ENCODE measurements at places on chromosomes 11 and 22. TPM values are rescaled to one million over a fixed set of nuclear protein-coding genes. Genes with fewer than 3 reads are reported as not detected.

Gene CHRM1
- total RNA-seq, result not detected

Gene SCO2
- not detected for total RNA-seq

GRCh38 chr11:67288198-67288451 is 978 bp upstream of the ANKRD13D start:
- DNase-seq, result no peak

DNA sequence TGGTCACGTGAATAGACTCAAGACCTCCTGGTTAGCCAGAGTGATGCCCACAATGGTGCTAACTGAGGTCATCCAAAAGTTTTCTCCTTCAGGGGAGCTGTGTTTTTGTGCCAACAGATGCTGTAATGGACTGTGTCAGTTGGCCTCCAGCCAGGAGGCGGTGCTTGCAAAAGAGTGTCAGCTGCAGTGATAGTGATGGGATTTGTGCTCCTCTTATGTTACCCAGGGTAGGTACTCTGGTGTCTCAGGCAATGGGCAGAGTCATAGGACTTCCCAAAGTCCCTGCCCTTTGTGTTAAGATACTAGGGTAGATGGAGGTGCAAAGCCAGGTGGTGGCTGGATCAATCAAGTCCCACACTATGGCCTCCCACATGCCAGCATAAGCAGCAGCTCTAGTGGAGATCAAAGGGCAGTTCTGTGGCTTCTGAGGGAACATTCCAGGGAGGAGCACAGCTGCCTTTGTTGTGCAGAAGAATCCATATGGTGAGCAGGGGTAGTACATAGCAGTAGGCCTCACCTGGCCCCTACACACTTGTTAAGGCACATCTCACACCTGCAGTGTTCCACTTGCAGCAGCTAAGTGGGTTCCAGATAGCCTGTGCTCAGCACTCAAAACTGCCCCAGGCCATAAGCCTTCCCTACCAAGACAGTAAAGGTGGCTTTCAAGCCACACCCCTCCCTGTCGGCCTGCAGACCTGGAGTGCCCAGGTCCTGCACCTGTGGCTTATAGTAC is 9.4 kb upstream of the FANCF start:
- no peak for DNase-seq

- DNase-seq, result no peak
These were observed 55.2 kb downstream of the CABIN1 start for GRCh38 chr22:24066260-24066659.

DNA sequence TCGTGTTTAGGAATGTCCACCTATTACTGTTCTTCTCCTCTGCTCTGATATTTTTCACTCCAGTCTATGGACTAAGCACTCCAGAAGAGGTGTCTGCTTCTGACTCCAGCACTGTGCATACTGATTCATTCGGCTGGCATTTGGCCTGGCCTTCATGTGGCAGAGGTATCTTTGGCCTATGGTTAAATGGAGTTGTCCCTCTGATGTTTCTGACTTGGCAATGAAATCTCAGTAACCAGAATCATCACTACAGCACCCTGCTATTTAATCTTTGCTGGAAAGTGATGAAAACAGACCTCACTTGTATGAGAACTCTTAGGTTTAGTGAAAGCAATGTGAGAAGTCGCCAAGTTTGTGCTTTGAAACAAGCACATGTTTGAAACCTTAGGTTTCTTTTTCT is 155.2 kb downstream of the MAML2 start:
- DNase-seq, result no peak

- no peak for DNase-seq
These were observed 310.0 kb downstream of the DCDC1 start for GRCh38 chr11:31059529-31059928.

DNA sequence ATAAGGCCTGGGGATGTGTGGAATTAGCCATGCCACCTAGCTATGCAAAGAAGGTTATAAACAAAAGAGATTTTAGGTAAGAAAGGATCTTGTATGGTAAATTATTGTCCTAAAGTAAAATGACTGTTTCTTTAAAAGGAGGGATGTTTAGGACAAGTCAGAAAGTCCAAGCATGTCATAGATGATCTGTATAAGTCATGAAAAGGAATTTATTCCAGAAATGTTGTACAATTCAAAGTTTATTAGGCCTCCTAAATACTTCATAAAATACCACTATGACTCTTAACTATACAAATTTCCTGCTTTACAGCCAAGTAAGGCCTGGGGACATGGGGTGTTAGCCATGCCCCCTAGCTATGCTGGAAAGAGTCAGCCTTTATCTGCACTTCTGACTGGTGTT is 22.7 kb downstream of the OR5A2 start:
- no peak for DNase-seq

DNA sequence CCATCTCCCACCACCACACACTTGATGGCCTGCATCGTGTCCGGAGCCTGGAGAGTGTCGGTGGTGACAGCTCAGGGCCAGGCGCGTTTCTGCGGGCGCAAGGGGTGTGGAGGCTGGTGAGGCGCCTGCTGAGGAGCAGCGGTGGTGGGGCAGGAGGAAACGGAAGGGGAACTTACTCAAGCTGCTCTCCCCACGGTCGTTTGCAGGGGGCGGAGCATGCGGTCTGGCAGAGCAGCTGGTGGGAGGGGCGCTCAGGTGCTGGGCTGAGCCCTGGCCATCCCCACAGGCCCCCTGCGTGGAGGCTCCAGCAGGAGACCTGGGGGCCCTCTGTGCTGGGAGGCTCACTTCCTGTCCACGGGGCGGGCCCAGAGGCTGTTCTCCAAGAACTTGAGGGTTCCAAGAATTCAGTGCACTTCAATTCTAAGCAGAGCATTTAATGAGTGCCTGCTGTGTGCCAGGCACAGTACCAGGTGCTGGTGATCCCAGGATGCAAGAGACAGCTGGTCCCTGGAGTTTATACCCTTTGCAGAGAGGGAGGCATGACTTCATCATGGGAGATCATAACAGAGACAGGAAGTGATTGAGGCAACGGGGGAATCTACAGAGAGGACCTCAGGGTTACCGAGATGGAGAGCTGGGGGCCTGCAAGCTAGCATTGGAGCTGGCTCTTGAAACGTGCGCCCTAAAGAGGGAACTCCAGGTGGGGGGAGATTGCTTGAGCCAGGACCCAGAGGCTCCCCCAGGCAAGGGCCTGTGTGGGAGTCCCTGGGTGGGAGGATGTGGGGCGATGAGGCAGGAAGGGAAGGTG is at the start of gene RAC2:
RAC2 (minus strand) TSS at position 156 of the 808 bp plus-strand sequence; CDS start at position 35, 121 bp downstream.
- DNase-seq, result peak; percentile 63

- no peak for DNase-seq
These were observed 202.1 kb downstream of the ADAMTS15 start for GRCh38 chr11:130650456-130651030.

- DNase-seq, result no peak
These were observed 17.5 kb upstream of the MUC5B start for GRCh38 chr11:1205121-1205986.

GRCh38 chr11:67197606-67198005 is 68.7 kb upstream of the GRK2 start:
- no peak for DNase-seq

DNA sequence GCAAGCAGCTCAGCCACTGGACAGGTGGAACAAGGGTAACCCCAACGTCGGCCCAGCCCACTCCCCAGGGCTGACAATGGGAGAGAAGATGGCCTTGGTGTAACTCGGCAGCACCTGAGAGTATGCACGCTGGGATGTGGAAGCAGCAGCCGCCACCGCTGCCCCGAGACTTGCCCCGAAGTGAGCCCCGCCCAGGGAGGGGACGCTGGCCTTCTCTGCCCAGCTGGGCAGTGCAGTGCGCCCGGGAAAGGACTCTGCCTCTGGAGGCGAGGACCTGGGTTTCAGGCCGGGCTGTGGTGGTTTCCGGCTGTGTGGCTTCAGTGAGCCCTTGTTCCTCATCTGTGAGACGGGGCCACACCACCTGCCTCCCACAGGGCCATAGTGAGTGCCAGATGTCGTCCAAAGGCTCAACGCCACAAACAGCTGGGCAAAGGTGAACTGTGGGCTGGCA is 8.6 kb upstream of the POLDIP3 start:
- no peak for DNase-seq
